ENCODE measurements at places on chromosomes 4 and X. TPM values are rescaled to one million over a fixed set of nuclear protein-coding genes. Genes with fewer than 3 reads are reported as not detected.

- DNase-seq = no peak
Observed at GRCh38 chr4:147799986-147800555, 68.2 kb downstream of the ARHGAP10 start.

DNA sequence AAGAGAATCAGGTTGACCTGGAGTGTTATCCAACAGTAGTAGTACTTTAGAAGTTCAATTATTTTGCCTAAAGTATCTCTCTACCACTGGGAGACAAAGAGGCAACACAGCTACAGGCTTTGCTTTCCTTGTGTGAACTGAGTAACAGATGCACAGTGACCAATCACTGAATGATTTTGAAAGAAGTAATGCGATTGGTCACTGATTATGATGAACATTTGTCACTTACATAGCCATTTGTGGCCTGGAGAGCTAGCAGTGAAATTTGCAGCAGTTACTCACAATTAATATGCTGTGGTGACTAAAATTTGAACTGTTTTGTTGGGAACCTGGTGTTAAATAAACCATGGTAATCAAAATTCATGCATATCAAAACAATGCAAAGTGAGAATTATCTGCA lies 508.7 kb upstream of the DIPK2B start:
- no peak for DNase-seq

- DNase-seq = no peak
Observed at GRCh38 chrX:150765782-150766350, 72.7 kb downstream of the MTMR1 start.

GRCh38 chrX:154317391-154317995 lies 21.9 kb downstream of the TKTL1 start:
- no peak for DNase-seq

- DNase-seq = no peak
Observed at GRCh38 chr4:108731006-108731405, 31.8 kb downstream of the ETNPPL start.

- no peak for DNase-seq
Observed at GRCh38 chrX:11480626-11481025, 185.1 kb downstream of the ARHGAP6 start.

GRCh38 chr4:20474119-20474518 lies 222.4 kb downstream of the SLIT2 start:
- DNase-seq = no peak

DNA sequence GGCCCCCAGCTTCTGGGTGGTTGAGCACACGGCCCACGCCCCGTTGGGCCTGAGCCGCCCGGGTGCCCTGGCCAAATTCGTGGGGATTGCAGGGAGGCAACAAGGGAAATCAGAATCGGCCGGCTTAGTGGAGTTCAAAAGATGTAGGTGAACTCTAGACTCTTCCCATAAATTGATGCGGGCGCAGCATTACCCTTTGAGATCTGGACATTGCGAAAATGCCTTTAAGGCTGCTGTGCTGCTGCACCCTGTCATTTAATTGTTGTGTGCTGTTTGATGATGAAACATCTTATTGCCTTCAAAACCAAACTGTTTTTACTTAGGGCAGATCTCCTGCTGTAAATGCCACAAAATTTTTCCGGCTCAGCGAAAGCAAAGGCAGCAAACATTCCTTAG lies 409 bp upstream of the MPP1 start:
- no peak for DNase-seq

DNA sequence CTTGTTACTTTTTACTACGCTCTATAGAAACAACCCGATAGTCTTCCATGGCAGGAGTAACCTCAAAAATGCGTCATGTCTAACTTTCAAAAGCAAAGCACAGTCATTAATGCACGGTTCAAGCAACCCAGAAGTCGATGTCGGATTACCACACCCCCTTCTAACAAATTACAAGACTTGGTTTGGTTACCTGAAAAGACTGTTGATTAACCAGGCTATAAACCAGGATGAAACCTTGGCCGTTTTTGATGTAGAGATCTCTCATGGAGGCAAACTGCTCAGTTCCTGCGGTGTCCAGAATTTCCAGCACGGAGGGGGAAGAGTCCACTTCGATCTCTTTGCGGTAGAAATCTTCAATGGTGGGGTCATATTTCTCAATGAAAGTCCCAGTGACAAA lies 2.4 kb downstream of the RAP2C start:
- no peak for DNase-seq

GRCh38 chrX:1803741-1804140 lies 188.9 kb downstream of the ASMT start:
- no peak for DNase-seq

GRCh38 chrX:2955838-2956237 lies 26.7 kb upstream of the ARSD start:
- no peak for DNase-seq

DNA sequence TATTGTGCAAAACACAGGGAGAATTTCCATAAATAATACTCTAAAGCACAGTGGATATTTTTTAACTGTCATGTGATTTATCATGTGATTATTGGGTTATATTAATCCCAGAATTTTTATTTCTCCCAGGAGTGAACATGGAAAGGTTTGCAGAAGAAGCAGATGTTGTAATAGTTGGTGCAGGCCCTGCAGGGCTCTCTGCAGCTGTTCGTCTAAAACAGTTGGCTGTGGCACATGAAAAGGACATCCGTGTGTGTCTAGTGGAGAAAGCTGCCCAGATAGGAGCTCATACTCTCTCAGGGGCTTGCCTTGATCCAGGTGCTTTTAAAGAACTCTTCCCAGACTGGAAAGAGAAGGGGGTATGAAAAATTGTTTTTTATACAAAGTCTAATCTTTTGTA lies 10.0 kb downstream of the ETFDH start:
- DNase-seq = no peak

DNA sequence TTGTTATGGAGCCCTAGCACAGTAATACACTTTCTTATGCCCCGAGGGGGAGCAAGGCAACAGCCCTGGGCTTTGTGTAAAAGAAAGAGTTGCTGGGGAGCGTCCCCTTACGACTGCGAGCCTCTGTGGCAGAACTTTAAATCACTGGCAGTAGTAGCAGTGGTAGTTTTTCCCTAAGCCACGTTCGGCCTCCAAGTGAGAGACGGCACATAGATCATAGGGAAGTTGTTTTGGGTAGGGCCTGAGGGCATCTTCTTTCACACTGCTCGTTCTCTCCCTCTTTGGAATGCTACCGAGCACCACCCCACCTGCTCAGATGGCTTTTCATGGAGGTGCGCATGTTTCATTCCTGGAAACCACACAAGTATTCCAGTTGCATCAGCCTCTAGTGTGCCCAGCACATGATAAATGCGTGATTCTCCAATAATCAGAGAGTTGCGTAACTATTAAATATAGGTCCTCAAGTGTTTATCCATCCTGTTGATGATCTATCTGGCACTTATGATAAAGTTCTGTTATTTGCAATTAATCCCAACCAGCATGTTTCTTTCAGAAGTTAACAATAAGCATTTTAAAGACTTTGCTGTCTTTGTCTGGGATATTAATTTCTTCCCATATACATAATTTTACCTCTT lies 7.0 kb upstream of the SYNPO2 start:
- no peak for DNase-seq

GRCh38 chr4:119835613-119835910 lies 207.0 kb upstream of the PDE5A start:
- no peak for DNase-seq

DNA sequence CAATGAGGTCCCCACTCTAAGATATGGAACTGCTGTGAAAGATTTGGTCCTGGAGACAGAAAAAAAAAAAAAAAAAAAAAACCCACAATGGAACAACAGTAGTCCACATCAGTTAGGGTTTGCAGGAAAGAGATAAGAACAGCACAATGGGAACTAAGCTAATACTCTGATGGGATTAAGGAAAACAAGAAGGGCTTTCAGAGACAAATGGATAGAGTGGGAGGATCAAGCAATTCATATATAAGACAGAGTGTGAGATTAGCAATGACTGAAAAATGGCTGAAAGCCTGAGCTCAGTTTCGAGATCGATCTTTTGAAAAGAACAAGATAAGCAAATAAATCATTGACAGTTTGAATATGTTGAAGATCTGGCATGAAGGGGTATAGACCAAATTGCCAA lies 188.4 kb upstream of the TRPC5 start:
- DNase-seq = no peak

GRCh38 chr4:62661821-62662220 lies 1461.7 kb downstream of the ADGRL3 start:
- no peak for DNase-seq

- DNase-seq = no peak
Observed at GRCh38 chrX:142483965-142484364, 278.9 kb upstream of the MAGEC2 start.

DNA sequence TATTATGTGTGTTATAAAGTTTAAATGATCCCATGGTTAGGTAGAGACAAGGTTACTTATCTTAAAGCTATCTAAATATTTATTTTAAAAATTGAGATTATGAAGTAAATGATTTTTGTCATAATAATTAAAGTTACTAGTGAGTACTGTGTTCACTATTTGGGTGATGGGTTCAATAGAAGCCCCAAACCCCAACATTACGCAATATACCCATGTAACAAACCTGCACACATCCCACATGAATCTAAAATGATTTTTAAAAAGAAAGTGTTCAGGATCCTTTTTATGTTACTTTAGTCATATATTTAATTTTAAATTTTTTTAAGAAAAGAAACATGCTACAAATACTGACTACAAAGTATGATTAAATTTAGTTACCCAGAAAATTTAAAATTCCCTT lies 193.9 kb downstream of the TLL1 start:
- DNase-seq = no peak

DNA sequence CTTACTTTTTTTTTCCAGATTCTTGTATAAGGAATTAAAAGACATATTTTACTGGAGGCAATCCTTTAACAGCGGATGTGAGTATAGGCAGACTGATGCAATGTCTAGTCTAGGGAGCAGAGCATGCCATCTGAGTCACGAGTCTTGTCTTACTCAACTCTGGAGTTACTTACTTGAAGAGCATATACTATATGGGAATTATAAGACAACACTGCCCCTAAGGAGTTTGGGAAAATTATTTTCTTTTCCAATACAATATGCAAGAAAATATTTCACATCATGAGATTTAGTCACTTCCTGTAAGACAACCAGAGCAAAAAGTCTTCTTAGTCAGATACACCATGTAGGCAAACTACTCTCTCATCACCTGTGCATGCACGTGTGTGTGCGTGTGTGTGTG lies 537.3 kb upstream of the FTHL17 start:
- DNase-seq = no peak

GRCh38 chrX:46140272-46140671 lies 404.9 kb downstream of the ZNF674 start:
- DNase-seq = peak; percentile 41

DNA sequence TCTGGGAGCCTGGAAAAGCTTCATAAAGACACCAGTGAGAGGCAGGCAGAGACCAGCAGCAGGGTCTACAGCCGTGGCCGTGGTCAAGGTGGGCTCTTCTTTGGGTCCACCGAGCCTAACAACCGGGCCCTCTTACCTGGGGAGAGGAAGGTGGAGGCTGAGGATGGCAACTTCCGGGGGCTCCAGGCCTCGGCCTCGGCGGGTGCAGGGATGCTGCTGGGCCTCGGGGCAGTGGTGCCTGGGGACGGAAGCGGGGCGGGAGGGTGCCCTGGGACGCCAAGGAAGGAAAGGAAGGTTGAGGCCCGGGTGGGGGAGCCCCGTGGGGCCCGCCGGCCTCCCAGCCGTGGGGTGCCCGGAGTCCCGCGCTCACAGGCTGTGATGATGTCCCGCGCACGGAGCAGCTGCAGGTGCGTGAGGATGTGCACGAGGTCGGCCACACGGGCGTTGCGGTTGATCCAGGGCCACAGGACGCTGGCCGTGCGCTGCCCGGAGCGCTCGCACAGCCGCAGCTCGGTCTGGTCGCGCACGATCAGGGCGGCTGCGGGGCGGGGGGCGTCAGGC lies 561 bp downstream of the IRAK1 start:
- no peak for DNase-seq

DNA sequence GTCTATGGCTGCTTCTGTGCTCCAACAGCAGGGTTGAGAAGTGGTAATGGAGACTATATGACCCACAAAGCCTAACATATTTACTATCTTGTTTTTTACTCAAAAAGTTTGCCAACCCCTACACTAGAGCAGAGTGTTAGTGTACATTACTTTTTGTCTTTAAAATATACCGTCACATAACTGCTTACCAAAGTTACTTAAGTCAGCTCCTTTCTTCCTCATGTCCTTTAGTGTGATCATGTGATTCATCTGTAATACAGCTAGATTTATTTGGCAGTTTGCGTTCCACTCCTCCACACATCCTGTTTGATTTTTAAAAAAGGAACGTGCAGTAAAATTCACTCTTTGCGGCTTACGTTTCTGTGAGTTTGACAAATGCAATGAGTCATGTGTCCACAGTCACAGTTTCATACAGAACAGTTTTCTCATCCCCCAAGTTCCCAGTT lies 162.4 kb upstream of the GPRIN3 start:
- peak; percentile 39 for DNase-seq

GRCh38 chrX:38601866-38602265 lies 40.5 kb downstream of the TSPAN7 start:
- DNase-seq = no peak

- DNase-seq = no peak
Observed at GRCh38 chrX:17292111-17292527, 82.9 kb upstream of the NHS start.

DNA sequence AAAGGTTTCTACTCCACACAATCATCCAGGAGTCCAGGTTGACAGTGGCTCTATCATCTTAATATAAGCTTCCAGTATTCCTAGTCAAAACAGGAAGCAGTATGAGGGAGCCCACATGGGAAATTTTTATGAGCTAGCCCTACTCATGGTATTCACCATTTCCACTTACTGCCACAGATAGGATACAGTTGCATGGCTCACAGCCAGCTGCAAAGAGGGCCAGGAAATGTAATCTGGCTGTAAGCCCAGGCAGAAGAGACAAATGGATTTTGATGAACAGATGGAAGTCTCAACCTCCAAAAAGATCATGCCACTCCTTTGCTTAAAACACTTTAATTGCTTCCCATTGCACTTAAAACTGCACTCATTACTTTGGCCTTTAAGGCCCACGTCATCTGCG lies 150.6 kb downstream of the ADAMTS3 start:
- no peak for DNase-seq

DNA sequence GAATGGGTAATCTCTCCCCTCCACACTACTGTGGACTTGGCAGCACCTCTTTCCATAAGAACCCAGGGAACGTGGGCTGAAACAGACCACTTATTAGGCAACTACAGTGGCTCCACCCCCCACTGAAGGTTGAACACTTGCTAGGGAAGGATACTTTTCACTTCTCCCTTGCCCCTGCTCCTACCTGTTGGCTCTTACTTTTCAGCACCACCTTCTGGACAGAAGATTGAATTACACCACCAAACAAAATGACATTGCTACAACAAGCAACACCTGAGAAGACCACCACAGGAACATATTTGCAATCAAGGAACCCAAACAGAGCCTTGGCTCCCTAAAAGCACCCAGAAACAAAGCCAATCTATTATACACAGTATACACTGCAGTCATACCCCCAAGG lies 132.1 kb upstream of the CXCL13 start:
- no peak for DNase-seq

GRCh38 chrX:38917954-38918353 lies 116.7 kb downstream of the MID1IP1 start:
- DNase-seq = no peak

SH3BGRL gene
- total RNA-seq = 35.3 TPM

TMEM35A gene
- 1.0 TPM for total RNA-seq

EPHA5 gene
- total RNA-seq = 0.29 TPM

NOP14 gene
- 35.1 TPM for total RNA-seq

PNCK gene
- not detected for total RNA-seq

DAPP1 gene
- 18.3 TPM for total RNA-seq

ZCCHC18 gene
- total RNA-seq = 0.63 TPM

UBE2A gene
- 40.2 TPM for total RNA-seq

NMU gene
- total RNA-seq = 8.2 TPM

HAND2 gene
- total RNA-seq = not detected

MAGEC3 gene
- not detected for total RNA-seq

FATE1 gene
- total RNA-seq = not detected

Data from epithelial cell of proximal tubule (primary cell).